ENCODE measurements at places on chromosomes 16 and 17.

DNA sequence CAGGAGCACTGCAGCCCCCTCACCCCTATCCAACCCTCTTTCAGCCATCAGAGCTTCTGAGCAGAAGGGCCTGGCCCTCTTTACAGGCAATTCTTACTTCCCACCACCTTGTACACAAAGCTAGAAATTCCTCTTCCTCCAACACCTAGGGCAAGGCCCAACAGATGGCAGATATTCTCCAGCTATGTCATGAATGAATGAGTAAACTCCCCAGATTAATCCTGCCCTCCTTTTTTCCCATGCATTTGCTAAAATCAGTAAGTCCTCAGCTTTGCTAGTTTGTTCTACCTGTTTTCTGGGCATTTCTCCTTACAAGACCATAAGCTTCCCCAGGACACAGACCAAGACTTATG is 20.4 kb upstream of the MRPS23 start:
- DNase-seq = no peak

DNA sequence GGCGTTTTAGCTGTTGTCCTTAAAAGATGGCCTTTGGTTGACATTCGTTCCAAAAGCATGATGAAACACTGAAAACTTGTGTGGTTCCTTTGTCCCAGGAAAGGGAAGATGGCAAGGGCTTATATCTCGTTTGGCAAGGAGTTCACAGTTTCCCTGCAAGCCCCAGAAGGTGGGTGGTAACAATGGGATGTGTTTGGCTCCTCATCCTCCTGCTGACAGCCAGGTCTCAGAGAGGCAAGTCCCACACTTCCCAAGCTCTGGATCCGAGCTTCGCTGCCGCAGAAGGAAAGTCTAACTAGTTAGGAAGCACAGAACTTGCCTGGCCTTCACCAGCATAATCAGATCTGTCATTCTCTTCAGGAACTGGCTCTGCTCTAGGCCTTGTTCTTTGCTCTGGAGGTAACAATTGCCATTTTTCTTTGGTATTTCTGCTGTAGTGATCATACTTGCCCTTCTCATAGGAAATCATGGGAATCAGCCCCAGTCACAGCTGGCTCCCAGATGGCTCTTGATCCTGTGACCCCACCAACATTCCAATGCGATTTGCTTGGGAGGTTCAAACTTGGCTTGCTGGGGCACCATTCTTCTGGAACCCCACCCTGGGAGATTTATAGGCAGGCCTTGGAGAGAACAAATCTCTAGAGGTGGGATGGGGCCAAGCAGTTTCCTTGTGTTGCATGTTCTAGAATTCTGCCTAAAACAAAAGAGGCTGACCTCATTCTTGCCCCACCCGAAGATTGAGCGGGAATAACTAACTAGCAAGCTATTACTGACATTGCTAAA is 17.9 kb downstream of the KPNA2 start:
- DNase-seq = no peak

GRCh38 chr16:17193566-17194100 is 277.1 kb downstream of the XYLT1 start:
- no peak for DNase-seq

- no peak for DNase-seq
Measured at GRCh38 chr17:75876938-75877751, 1.2 kb downstream of the TRIM47 start.

- no peak for DNase-seq
Measured at GRCh38 chr16:86062271-86062965, 163.5 kb downstream of the IRF8 start.

DNA sequence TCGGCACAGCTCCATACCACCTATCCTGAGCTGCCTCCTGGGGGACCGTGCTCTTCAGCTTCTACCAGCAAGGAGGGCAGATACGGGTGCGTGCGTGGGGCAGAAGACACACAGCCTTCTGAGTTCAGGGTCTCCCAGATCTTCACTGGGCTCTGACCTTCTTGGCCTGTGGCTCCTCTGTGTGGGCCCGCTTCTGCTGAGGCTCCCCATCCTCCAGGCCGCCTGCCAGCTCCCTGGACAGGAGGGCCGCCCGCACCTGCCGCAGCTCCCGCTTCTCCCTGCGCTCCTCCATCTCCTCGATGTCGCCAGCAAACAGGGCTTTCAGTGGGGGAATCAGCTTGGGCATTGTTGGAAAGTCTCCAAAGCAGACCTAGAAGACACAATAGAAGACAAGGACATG is 25.2 kb downstream of the ELAC2 start:
- DNase-seq = no peak

- no peak for DNase-seq
Measured at GRCh38 chr16:70740914-70741782, 55.3 kb upstream of the MTSS2 start.

DNA sequence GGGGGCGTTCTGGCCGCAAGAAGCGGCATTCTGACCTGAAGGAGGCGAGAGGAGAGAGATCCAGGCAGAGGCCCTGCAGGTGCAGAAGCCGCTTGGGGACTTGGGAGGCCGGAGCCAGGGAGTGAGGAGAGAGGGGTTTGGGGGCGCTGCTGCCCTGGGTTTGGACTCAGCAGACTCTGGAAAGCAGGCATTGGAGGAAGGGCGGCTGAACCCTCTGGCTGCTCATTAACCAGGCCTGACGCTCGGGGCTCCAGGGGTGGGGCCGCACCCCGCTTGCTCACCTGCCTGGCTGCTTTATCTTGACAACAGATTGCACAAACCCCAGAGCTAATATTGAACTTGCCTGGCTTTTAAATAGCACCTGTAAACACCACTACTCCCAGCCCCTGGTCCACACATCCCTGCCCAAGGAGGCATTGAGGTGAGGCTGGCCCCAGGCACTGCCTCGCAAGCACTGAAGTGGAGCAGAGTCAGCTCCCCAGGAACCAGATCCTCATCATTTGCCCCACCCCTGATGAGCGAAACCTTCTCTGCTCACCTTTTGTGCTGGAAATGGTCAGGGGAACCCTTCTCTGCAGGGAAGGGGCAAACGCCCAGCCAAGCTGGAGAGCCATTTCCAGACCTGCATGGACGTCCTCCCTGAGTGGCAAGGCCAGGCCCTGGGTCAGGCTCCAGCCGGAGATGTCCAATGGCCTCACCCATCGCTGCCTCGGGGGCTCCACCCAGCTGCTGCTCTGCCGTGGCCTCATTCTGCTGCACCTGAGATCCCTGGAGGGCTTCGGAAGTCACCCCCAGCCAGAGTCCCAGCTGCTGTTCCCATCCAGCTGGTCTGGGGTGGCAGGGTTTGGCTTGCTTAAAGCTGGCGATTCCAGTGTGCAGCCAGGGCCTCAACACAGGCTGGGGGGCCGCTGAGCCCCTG is 190.2 kb upstream of the GSE1 start:
- DNase-seq = no peak

GRCh38 chr16:19073344-19073743 is 5.9 kb downstream of the COQ7 start:
- DNase-seq = no peak

DNA sequence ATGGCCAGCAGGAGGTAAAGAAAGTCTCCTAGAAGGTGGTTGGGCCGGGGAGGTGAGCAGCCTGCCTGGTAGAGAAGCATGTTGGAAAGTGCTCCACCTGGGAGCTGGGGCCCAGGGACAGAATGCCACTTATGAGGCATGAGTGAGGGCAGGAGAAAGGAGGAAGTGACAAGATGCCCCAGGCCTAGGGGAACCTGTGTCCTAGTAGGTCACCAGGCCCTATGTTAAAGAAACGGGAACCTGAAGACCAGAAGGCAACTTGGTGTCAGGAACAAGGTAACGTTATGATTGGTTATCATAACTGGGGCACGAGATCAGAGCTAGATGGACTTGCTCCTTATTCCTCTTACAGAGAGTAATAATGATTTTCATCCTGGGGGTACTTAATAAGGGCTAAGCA is 34.3 kb downstream of the PITPNC1 start:
- no peak for DNase-seq

DNA sequence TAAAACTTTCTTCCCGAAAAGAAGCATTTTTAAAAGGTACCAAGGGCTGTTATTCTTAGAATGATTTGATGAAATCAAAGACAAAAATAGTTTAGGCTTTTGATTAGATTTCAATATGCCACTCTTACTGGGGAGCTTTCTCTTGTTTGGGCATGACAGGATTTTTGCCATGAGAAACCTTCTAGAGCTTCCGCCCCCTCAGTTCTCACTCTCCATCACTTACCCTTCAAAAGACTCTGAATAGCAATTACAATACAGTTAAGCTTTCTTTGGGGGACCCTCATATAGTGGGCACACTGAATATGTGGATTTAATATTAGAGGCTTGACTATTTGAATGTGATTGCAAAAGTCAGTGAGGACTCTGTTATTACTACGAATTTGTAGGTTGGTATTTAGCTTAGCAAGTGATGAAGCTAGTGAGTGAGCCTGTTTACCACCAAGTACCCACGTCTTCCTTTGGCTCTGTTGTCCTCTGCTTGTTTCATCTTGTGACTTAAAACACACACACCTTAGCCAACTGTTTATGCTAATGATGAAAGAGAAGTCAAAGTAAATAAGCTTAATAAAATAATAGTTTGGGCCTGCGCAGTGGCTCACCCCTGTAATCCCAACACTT is 158.7 kb upstream of the TBX2 start:
- no peak for DNase-seq

DNA sequence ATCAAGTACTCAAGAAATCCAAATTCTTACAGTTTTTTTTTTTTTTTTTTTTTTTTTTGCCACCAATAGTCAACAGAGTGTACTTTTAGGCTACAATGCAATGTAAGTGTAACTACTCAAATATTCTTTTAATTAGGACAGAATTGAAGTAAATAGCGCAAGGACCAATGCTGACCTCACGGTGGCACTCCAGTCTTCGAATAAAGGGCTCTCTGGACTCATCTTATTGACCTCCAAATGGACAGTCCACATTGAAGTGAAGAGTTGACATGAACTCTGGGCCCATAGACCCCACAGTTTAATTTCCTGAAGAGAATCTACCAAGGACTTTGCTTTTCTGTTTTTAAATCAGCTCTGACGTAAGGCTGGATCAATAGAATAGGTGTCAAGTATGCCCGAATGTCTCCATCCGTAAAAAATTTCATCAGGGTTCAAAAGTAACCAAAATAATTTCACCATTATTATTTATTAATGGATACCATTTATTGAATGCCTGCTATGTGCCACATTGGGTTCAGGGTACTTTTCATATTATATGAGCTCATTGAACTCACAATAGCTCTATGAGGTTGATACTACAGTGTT is 7.3 kb upstream of the DDX52 start:
- peak; percentile 57 for DNase-seq

GRCh38 chr16:86217001-86217890 is 293.1 kb upstream of the FOXF1 start:
- no peak for DNase-seq

DNA sequence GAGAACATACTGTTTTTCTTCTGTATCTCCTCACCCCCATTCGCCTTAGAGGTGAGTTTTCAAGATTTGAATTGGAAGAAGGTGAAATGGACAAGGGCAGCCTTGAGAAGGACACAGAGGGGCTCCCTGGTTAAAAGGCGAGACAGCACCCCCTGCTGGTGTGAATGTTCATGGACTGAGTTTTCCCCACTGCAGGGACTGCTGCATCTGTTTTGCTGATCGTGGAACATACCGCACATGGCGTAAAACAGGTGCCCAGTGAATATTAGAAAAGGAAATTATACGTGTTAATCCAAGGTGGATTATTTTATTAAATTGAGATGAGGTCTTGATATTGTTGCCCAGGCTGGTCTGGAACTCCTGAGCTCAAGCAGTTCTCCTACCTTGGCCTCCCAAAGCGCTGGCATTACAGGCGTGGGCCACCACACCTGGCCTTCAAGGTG is 54.5 kb downstream of the NDE1 start:
- DNase-seq = peak; percentile 75

DNA sequence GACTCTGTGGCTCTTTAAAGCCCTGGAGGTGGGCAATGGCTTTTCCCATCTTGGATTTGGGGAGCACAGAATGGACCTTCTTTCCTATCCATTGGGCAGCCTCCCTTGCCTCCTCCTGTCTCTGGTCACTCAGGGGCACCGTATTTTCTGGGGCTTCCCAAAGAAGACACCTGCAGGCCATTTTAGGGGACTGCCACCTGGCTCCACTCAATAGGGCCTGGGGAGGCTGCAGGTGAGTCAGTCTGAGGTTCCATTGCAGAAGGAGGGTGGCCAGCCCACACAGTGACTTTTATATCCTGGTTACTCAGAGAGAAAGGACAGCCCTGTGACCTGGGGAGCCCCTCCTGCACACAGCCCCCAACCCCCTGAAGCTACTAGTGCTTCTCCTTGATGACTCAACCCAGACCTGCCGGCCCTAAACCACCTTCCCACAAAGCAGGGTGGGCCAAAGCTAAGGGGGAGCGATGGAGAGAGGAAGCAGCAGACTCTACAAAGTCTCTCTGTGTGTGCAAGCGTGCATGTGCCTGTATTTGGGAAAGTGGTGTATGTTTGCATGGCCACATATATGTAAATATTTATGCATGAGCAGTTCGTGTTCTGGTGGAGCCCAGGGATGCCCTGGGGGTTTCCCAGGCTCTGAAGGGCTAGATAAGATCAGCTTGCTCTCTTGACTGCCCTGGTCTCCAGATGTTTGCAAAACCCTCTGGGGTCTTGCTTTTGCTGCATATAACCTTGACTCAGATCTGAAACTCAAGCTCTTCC is 5.0 kb downstream of the CX3CL1 start:
- no peak for DNase-seq

- DNase-seq = no peak
Measured at GRCh38 chr17:60637683-60638082, 37.7 kb downstream of the PPM1D start.

DNA sequence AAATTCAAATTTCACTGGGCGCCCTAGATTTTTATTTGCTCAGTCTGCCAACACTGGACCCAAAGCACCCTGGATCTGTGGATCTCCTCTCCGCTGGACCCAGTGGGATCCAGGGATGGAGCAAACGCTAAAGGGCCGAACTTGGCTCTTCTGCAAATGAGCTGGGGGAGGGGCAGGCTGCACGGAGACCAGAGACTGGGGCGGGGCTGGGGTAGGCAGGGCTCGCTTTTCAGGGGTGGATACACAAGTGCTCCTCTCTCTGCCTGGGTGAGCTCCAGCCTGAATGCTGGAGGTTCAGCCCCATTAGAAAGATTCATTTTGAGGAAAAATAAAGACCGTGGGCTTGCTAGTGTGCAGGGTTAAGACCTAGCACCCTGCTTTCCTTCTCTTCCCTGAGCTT is 8.9 kb downstream of the CBX4 start:
- no peak for DNase-seq

GRCh38 chr17:70521821-70522256 is 352.5 kb downstream of the KCNJ2 start:
- peak; percentile 2 for DNase-seq

Data from hematopoietic multipotent progenitor cell treated with erythropoietin and hydrocortisone succinate and interleukin-3 and kit ligand, for 8 days (in vitro differentiated cells).